ENCODE measurements at places on chromosomes 5 and 9.

DNA sequence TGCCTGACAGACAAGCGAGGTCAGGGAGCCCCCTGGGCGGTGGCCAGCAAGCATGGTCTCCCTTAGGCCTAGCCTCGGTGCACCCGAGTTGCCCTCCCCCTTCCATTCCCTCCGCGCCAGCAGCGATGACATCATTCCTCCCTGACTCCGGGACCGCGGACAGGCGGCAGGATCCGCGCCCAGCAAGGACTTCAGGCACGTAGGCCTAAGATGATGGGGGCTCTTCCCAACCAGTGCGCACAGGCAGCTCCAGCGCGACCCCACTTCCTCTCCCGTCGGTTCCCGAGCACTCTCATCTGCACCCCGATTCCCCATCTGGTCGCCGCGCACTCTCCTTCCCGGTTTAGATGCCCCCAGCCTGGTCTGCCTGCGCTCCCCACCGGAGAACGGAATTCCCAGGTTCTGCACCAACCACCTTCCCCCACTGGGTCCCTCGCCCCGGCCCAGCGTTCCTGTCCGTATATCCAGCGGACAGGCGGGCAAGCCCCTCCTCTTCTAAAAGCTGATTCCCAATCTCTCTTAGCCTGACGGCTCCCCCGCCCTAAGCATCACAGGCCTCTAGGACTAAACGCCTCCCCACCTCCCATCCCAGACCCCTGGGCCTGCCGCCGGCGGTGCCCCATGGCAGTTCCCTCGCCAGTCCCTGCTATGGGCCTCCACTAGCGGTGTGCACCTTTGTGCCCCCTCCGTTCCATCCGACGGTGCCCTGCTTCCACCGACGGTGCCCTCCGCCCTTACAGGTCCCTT is 931 bp downstream of the FAM219A start:
- no peak for DNase-seq

- DNase-seq, result no peak
Observed at GRCh38 chr5:133322743-133323142, 270.9 kb downstream of the HSPA4 start.

DNA sequence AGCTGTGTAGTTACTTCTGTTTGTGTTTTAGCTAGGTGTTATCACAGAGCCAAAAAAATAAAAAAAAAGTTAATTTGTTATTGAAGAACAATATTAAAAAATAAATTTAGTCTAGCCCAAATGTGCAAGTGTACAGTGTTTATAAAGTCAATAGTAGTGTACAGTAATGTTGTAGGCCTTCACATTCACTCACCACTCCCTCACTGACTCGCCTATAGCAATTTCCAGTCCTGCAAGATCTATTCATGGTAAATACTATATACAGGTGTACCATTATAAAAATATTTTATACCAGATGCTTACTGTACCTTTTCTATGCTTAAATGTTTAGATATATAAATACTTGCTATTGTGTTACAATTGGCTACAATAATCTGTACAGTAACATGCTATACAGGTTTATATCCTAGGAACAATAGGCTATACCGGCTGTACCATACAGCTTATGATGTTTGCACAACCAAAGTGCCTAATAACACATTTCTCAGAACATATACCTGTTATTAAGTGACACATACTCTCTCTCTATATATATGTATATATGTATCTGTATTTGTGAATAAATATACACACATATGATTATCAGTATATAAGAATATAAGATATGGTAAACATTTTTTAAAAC is 341.4 kb upstream of the EDIL3 start:
- DNase-seq, result no peak

- DNase-seq, result no peak
Observed at GRCh38 chr9:125413579-125413978, 152.0 kb downstream of the GAPVD1 start.

GRCh38 chr9:104923740-104924139 is 4.2 kb downstream of the ABCA1 start:
- DNase-seq, result no peak

- DNase-seq, result no peak
Observed at GRCh38 chr5:123279136-123279535, 144.1 kb downstream of the CEP120 start.

GRCh38 chr5:131230406-131230805 is 33.4 kb upstream of the CDC42SE2 start:
- DNase-seq, result no peak

GRCh38 chr5:55578771-55579170 is 44.0 kb upstream of the PLPP1 start:
- no peak for DNase-seq

DNA sequence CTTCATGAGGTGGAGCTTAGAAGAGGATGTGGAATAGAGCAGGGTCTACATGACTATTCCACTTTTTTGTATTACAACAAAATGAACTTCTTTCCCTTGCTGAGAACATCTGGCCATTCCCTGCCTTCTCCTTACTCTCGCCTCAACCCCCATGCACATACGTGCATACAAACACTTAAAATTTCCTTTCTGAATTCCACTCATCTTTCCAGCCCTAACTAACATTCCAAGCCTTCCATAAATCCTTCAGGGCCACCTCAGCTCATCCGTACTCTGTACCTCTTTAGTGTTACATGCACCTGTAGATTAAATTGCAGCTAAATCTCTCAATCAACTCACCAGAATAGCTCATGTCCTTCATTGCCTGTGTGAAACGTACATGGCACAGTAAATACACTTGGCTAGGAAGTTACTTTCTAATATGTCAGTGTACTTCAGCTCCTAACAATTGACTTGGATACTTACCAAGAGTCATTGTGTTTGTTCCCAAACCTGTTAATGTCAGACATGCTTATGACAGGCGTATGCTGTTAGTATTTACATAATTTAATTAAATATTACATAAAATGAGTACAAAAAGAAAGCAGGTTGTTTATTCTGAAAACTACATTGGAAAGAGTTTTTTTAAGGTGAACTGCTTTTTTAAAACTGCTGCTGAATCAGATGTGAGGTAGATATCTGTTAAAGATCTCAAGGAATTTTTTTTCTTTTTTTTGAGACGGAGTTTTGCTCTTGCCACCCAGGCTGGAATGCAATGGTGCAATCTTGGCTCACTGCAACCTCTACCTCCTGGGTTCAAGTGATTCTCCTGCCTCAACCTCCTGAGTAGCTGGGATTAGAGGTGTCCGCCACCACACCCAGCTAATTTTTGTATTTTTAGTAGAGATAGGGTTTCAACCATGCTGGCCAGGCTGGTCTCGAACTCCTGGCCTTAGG is 55.7 kb downstream of the GLIS3 start:
- DNase-seq, result no peak

DNA sequence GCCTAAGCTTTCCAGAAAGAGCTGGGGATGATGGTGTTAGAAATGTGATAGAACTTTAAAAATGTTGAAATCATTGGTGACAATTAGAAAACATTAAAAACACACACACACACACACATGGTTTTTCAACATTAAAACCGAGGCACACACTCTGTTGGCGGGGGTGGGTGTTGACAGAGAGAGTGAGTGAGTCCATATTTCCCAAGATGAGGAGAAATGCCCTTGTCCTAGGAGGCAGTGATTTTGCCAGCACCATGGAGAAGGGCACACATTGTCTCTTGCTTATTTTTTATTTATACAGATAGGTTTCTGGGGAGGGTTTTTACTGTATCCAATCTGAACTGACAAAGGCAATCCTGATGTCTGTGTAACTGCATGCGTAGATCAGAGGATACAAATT is 152.5 kb downstream of the INSYN2B start:
- no peak for DNase-seq

DNA sequence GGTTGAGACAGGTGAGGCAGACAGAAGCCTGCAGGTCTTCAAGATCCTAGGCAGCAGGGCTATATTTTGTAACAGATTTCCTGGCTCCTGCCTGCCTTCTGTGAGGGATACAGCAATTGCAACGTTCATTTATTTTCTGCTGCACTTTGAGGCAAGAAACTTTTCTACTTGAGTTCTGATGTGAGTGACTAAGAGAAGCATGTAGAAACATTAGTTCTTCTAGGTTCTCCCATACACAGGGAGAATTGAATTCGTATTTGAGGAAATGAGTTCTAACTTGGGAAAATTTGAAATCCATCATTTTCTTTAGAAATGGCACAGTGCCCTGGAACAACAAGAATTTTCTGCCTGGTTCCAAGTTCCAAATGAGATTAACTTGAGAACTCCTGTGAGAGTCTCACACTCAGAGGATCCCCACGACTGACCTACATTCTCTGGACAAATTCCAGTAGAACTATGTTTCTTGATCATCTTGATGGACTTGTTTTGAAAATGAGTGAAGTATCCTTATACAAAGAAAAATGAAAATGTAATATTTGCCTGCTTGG is 15.0 kb downstream of the MAMDC2 start:
- DNase-seq, result no peak

- DNase-seq, result no peak
Observed at GRCh38 chr5:93635991-93636390, 53.0 kb downstream of the NR2F1 start.

- no peak for DNase-seq
Observed at GRCh38 chr9:90365666-90366065, 277.0 kb downstream of the DIRAS2 start.

GRCh38 chr9:19372567-19372966 is 7.5 kb downstream of the RPS6 start:
- no peak for DNase-seq

DNA sequence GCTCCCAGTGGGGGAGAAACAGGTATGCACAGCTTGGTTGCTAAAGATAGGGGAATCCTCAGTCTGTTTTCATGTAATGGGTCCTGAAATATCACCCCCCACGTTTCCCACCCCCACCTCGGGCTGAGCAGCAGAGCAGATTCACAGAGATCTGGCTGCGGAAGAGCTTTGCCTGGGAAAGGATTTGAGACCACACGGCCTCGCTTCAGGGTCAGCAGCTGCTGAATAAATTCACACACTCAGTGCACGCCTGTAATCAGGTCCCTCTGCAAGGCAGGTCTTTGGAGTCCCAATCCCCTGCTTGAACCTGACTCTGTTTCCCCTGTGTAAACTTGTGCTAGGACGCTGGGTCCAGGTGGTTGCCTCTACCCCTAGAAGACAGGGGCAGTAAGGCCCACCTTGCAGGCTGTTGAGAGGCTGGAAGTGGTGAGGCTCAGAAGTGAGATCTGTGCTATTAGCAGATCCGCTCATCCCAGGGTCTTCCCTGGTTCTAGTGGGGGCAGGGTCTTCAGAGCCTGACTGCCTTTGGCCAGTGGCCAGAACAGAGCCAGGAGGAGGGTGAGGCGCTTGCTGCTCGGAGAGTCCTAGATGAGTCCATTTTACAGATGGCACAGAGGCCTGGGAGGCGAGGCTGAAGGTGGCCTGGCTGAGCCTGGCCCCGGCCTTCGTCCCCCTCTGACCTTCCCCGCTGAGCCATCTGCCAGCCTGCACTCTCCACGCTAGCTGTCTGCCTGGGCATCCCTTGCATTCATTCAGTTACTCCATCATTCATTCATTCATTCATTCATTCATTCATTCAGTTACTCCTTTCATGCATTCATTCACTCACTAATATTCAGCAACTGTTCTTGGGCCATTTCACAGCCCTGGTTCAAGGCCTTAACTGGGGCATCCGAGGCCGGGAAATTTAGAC is 16.7 kb upstream of the NEURL1B start:
- no peak for DNase-seq

- no peak for DNase-seq
Observed at GRCh38 chr9:111456529-111456928, 27.7 kb downstream of the ECPAS start.

DNA sequence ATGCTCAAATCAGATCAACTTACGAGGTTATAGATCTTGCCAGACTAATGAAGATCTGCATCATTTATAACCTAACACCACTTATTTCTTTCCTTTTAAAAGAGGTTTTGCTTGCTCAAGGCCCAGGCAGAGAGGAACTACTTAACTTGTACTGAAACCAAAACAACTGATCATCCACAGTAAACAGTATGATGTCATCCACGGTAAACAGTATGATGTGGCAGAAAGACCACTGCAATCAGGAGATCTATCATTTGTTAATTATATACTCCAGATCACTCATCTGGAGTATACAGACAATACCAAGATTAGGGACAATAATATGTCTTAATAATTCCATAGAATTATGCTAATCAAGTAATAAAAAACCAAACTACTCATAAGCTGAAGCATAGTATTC is 116.8 kb downstream of the ADAMTS6 start:
- no peak for DNase-seq

GRCh38 chr5:66992547-66992946 is 204.1 kb downstream of the CD180 start:
- DNase-seq, result no peak

DNA sequence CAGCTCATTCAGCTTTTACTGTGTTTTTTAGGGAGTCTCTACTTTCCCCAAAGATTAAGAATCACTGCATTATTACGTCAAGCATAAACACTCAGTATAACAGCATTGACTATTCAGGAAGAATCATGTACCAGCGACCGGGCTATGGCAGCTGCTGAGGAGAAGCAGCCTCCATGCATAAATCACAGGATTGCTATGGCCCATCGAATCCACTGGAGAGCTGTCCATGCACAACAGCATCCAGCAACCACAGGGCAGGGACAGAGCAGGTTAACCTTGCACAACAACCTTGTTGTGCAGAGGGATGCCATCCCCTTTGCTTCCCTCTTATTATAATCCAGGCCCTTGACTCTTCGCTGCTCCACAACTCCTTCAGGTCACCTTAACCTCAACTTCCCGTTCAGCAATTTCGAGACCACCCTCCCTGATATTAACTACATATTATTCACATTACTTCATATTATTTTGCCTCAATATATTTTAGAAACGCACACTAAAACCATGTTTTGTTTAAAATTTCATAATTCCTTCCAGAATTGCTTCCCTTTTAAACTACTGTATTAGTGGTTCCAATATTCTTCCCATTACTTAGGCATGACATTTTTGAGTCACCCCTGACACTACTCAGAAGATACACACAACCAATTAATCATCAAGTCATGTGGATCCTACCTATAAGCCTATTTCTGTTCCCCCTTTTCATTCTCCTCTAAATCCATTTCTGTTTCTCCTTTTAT is 991 bp downstream of the IARS1 start:
- no peak for DNase-seq

DNA sequence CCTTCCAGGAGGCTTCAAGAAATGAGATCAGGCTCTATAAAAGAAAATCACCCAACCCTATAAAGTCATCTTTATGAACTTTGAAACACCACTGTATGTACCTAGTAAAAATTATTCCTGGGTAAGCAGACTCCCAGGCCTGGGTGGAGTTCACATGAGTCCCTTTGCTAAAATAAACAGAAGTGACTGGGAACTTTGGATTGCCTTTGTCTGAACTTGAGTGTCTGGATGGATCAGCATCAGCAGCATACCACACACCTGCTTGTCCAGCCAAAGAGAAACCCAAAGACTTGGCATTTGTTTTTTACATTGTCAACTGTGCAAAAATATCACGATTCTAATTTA is 79.6 kb upstream of the CDKN2B start:
- DNase-seq, result no peak

- DNase-seq, result no peak
Observed at GRCh38 chr5:55638051-55638450, 74.1 kb downstream of the SLC38A9 start.

GRCh38 chr9:12351293-12352044 is 341.7 kb upstream of the TYRP1 start:
- DNase-seq, result no peak

GRCh38 chr5:13249854-13250253 is 694.6 kb downstream of the DNAH5 start:
- DNase-seq, result no peak

GRCh38 chr9:113580041-113580953 is 116.8 kb downstream of the RGS3 start:
- DNase-seq, result peak; percentile 75

GRCh38 chr9:104993291-104993963 is 65.5 kb upstream of the ABCA1 start:
- DNase-seq, result peak; percentile 54

Data from stimulated activated CD4-positive, alpha-beta T cell treated with anti-CD3 and anti-CD28 coated beads, Interleukin-1b, Interleukin-23, amount 100 ng/mL, for 48 hours (primary cell).